ENCODE measurements at places on chromosomes 6 and 20.

- DNase-seq: no peak
These were observed 227.4 kb upstream of the PLN start for GRCh38 chr6:118320652-118321051.

DNA sequence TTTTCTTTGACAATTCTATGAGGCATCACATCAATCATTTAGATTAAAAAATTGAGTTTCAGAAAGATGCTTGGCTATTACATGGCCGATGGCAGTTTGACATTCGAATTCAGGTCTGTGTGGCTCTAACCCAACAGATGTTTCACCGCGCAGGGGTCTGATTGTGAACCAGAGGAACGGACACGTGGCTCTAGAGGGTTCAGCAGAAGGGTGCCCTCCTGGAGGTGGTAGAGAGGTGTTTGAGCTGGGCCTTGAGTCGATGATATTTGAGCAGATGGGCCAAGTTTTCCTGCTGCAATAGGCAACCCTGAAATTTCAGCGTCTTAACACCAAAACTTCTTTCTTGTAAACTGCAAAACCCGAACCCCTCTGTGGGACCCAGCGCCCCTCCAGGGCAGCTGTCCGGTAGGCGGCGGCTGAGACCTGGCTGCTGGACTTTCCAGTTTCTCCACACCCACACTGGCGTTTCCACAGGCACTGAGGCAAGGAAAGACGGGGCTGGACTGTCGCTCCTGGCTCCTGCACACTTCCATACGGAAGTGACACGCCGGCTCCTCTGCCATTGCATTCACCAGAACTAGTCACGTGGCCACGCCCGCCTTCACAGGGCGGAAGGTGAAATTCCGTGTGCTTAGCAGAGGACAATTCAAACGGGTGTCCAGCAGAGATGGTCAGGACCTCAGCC is 11.3 kb upstream of the AFDN start:
- DNase-seq: no peak

- no peak for DNase-seq
These were observed 651.8 kb downstream of the COL12A1 start for GRCh38 chr6:74554041-74554440.

DNA sequence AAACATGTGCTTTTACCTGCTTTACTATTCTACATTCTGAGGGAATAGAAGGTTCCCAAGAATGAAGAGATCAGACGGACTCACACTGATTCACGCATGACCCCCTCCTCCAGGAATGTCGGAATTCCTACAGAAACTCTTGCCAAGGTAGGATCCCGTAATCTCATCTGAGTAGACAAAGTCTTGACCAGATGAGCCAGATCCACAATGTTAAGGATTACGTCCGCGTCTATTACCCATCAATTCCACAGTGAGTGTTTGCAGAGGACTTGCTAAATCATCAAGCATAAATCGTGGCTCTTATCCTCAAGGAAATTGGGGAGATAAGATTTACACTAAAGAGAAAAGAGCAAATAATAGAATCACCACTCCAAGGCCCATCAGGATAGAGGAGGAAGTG is 245.9 kb upstream of the FOXQ1 start:
- DNase-seq: no peak

DNA sequence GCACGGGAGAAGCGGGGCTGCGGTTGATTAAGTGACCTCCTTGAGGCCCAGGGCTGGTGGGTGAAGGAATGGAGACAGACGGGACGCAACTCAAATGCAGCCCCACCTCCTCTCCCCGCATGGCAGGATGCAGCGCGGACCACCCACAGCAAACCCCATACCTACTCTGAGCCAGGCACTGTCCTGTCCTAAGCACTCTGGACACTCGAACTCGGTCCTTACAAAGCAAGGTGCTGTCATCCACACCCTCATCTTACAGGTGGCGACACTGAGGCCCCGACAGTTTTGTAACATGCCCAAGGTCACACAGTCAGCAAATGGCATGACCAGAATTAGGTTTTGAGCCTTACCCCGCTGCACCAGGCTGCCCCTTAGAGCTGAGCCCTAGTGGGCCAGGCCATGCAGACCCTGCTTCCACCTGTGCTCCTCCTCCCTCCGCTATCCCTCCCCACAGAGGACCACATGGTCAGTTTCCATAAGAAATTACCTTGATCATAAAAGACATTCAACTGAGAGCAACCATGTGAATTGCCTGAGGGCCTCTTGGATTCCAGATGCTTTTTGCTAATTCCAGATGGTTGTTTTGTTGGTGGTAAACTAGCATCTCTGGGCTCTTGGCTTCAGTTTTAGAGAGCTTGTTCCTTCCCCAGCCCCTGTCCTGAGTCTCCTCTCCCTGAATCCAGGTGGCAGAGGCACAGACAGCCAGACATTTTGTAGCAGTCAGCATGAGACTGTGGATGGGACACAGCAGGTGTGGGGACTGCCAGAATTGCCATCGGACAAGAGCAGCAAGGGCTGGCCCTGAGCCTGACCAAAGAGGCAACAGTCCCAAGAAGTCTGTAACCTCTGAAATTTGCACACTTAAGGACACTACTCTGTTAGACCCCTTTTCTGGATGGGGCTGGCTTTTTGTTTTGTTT is 171.9 kb upstream of the PMEPA1 start:
- DNase-seq: no peak

- DNase-seq: no peak
These were observed 406.8 kb upstream of the SULF2 start for GRCh38 chr20:48192109-48192508.

DNA sequence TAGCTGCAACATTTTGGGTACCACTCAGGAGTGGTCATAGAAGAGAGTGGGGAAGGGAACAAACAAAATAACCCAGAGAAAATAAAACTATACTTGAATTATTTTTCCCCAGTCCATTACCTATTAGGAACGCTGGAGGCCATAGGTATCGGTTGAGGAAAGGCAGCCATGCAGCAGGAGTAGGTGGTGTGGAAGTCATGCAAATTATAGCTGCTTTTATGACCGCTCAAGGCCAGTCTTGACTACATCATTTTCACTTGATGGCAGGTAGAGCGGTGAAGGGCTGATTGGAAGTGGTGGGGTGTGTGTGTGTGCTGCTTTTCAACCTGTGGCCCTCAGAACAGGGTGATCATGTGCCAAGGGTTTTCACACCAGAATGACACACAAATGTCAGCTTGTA is 36.5 kb upstream of the KIF13A start:
- no peak for DNase-seq

GRCh38 chr6:157092736-157093135 is 230.6 kb downstream of the TMEM242 start:
- DNase-seq: peak; percentile 69

DNA sequence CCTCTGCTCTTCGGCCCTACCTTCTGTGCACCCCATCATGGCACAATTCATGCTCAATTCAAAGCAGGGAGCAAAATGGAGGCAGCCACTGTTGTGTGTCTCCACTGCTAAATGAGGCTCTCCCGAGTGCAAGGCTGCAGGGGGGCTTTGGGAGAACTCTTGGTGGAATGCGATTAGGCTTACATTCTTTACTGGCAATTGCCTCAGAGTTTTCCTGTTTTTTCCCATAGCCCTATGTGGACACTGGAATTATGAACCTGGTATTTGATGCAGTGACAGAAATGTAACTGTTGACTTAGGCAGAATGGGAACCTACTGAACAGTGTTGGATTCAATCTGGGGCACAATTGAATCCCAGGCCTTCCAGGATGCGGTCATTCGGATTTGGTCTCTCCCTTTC is 187.9 kb upstream of the GMDS start:
- DNase-seq: no peak

GRCh38 chr6:111997078-111997852 is 56.6 kb upstream of the CCN6 start:
- DNase-seq: no peak
